ENCODE measurements at places on chromosomes 16 and 17.

DNA sequence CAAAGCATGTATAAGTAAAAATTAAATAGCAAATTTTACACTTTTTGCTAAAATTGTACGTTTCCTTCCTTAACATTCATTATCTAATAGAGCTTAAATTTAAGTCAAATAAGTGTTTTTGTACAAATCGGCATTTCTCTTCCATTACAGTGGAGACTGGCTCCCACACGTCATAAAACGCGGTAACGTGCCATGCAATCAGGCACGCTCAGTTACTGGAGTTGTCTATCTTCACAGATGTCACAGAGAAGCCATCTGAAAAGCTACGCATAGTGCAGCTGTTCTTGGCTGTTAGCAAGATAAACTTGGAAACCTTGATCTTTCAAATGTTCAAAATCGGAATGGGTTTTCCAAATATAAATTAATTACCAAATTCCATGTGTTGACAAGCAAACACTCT, 165.3 kb downstream of the STX8 start:
- DNase-seq = no peak

- DNase-seq = no peak
Measured at GRCh38 chr16:49970797-49971431, 54.1 kb upstream of the CNEP1R1 start.

GRCh38 chr16:65576139-65576538, 454.3 kb upstream of the CDH11 start:
- DNase-seq = no peak

DNA sequence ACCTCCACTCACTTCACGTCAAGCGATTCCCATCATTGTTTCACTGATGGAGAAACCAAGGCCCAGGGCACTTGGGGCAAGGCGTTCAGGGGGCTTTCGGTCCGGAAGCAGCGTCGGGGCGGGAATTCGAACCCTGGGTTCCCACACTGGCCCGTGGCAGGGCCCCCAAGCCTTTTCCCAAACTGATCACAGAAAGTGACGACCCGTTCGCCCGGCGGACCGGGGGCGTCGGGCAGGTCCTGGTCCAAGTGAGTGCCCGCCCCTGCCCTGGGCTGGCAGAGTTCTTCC, 856 bp upstream of the MON1B start:
- DNase-seq = no peak

DNA sequence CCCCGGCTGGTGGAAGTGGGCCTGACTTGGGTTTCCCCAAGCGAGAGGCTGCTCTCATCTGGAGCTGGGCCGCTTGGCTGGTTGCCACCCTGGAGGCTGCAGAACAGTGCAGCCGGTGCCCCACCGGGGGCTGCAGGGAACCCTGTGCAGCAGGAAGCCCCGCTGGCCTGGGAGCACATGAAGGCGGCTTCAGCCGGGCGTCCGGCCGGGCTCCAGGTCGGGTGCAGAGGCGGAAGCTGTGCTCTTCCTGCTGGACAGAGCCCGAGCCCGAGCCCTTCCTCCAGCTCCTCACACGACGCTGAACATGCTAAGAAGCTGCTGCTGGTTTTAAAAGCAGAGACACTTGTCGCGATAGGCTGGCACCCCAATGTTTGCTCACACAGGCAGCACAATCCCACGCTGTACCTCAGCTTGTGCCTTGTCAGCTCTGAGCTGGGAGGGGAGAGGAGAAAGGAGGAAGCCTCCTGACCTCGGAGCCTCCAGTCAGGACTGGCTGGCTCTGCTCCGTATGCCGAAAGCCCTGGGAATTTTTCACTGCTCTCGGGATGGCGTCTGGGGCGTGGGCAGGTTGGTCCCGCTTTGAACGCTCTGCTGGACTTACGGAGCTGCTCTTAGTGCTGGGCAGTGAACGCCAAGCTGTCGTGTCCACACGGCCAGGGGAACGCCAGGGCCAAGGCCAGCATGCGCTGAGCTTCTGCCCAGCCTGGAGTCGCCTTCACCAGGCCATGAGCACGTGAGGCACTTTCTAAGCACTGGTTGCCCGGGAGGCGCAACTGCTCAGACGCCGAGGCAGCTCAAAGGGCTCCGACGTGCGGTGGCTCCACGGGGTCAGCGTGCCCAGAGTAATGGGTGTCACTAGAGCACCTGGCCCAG, 8.8 kb downstream of the CDK5R1 start:
- no peak for DNase-seq

DNA sequence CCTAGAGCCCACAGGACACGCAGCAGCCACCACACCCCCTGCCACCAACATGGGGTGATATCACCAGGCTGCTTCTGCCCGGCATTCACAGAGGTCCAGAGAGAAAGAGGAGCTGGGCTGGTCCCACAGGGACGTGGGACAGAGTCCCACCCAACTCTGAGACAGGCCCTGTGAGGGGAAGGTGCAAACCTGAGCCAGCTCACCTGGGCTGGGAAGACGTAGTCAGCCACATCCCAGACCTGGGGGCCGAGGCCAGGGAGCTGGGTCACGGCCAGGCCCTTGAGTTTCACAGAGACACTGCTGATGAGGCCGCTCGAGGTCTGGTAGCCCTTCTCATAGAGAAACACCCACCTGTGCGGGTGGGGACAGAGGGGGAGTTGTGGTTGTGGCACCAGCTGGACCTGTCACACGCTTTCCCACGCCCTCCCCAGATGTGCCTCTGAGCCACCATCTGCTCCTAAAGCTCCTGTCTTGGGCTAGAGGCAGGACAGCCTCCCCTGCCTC, 11.2 kb downstream of the P2RX1 start:
- DNase-seq = no peak
